ENCODE measurements at places on chromosomes 12 and 14.
A peak's percentile ranks its signal among the peaks of the same experiment; 100 is the strongest.

DNA sequence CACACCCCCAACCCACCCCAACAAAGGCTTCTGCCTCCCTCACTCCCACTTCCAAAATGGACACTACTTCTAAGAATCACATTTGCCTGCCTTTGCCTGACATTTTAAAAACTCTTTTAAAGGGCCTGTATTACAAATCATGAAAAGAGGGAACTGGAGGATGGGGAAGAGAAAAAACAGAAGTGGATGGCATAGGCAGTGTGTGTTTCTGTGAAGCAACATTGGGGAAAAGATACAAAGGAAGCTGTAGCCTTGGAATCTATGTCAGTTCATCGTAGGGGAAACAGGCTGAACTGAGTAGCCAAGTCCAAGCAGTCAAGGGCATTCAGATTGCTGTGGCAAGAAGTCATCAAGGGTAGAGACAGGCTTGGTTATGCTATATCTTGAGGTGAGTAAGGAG lies 273.9 kb downstream of the BTG1 start:
- no peak for DNase-seq

DNA sequence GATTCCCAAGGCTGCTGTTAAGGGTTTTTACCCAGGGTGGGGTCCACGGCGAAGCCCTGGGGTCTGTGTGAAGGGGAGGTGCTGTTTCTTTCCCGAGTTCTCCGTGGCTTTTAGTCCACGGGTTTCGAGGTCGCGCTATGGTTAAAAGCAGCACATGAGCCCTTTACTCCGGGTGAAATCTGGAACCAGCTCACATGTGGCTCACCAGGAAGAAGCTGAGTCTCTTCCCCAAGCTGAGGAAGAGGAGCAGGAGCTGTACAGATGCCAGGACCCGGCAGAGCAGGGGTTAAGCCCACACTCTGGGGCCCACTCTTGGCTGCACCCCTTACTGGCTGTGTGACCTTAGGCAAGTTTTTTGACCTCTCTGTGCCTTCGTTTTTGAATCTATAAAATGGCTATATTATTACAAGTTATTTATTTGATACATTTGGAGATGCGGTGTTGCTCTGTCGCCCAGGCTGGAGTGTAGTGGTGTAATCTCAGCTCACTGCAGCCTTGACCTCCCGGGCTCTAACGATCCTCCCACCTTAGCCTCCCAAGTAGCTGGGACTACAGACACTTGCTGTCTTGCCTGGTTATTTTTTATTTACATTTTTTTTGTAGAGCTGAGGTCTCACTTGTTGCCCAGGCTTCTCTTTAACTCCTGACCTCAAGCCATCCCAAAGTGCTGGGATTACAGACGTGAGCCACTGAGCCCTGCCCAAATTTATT lies 266.3 kb downstream of the AACS start:
- DNase-seq, result no peak

DNA sequence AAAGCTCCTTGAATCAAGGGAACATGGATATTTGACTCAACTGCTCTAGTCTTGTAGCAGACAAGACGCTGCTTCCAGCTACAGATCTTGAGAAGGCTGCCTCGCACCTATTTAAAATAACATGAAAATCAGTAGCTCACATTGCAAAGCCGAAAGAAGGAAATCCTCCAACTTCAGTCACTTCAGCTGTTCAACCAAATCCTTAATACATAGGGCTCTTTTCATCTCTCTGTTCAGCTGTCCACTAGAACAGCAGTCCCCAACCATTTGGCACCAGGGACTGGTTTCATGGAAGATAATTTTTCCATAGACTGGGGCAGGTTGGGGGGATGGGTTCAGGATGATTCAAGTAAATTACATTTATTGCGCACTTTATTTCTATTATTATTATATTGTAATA lies 1116.0 kb upstream of the TMEM132C start:
- DNase-seq, result no peak

DNA sequence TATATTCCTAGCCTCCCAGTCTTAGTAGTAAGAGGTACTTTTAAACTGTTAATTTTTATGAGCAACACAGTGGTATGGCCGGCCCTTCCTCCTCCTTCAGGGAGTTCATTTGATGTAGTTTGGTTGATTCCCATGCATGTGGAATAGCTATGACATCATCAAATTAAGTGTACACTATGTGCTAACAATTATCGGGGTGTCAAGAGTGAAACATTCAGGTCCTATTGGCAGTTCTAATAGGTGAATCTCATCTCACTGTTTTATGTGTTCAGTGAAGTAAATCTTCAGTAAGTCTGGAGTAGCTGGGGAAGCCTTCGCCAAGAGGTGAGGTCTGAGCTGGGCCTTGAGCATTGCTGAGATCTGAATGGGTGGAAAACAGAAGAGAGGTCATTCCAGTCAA lies 656.5 kb downstream of the DIO2 start:
- no peak for DNase-seq

DNA sequence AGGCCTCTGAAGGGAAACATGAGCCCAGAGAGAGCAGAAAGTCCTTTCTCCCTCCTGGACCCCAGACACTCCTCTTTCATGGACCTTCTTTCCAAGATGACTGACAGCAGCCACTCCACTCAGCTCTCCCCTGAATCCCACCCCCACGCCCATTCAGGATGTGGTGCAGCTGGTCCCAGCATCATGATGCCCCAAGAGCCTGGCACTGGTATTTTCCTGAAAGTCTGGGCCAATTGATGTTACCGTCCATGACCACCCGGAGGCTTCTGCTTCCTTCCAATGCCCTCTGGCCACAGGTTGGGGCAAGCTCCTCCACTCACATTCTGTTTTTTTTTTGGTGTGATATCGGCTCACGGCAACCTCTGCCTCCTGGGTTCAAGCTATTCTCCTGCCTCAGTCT lies 112.6 kb downstream of the CALM1 start:
- no peak for DNase-seq

GRCh38 chr12:66060163-66060907 lies 70.2 kb downstream of the LLPH start:
- no peak for DNase-seq

DNA sequence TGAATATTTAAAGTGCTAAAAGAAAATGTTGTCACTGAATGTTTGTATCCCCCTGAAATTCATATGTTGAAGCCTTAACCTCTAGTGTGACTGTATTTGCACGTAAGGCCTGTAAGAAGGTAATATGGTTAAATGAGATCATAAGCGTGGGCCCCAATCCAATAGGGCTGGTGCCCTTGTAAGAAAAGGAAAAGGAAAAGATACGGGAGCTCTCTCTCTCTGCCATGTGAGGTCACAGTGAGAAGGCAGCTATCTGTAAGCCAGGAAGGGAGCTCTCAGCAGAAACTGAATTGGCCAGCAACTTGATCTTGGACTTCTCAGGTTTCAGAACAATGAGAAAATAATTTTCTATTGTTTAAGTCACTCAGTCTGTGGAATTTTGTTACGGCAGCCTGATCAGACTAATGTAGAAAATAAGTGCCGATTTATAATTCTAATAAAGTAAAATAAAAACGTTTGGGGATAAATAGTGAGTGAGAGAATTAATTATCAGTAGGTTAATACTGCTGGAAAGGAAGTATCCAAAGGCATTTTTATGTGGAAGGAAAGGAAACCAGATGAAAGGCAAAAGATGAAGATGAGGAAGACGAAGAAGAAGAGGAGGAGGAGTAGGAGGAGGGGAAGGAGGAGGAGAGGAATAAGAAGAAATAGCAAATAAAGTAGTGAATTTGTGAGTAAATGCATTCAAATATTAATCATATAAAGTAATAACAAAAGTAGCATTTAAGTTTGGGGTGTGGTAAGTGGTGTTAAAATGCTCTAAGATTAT lies 188.5 kb upstream of the KRR1 start:
- DNase-seq, result no peak

DNA sequence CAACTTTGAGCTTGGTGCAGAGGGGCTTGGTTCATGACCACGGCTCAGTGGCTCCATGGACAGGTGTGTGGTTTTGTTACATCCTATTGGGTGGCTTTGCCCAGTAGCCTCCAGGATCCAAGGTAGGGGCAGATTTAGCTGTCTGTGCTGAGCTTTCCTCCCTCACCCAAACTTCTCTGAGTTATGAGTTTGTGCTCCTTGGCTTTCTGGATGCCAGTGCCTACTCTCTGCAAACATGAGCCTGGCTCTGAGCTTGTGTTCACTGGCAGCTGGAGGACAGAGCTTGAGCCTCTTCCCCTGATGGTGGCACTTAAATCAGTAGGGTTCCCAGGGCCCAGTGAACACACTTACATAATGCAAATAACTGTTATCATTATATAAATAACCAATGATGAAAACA lies 45.3 kb upstream of the HECTD1 start:
- DNase-seq, result no peak

GRCh38 chr14:38171197-38171596 lies 36.5 kb upstream of the SSTR1 start:
- DNase-seq, result no peak

GRCh38 chr12:1634590-1635191 lies 5.7 kb downstream of the WNT5B start:
- peak; percentile 68 for DNase-seq

- DNase-seq, result no peak
Measured at GRCh38 chr12:83261998-83262397, 575.3 kb downstream of the TMTC2 start.

DNA sequence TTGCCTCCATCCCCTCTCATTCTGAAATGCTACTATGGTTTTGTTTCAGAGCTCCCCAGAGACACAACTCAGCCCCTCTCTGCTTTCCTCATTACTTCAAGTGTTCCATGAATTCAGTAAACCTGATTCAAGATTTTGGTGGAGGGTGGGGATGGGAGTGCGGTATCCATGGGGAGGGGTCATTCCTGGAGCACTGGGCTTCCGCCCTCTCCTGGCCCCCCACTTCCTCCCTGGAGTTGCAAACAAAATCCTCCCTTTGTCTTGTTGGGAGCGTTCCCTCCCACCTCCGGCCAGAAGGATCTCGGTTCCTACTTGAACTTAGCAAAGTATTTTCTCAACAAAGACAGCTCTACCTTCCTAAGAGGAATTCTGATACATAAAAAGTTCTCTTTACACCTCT lies 71.8 kb upstream of the LTA4H start:
- DNase-seq, result no peak

- peak; percentile 36 for DNase-seq
Measured at GRCh38 chr12:57772429-57773322, at the start of gene EEF1AKMT3. EEF1AKMT3 (plus strand) TSS chr12:57772614; CDS start chr12:57772725, 111 bp downstream.

DNA sequence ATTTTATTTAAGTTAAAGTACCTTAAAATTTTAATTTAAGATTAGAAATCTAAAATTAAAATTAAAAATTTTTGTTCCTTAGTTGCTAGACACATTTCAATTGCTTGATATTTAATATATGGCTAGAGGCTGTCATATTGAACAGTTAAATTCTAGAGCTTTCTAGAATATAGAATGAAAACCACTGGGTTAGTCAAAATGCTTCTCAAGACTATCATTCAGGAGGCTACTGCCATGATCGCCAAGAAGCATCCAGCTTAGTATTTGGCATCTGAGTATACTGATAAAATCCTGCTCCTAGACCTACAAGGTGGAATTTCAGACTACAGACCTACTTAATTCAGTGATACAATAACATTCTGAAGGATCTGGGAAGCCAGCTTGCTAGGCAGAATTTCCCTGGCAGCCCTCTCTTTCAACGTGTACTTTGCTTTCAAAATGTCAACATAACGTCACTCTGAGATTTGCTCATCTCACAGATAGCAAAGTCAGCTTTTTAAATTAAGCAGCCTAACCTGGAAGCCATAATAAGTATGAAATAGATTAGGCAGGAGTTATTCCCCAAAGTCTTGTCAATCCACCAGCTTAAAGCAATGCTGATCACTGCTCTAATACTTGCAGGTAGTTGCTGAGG lies 525.8 kb downstream of the FSCB start:
- no peak for DNase-seq

- peak; percentile 24 for DNase-seq
Measured at GRCh38 chr14:77212943-77213678, 31.5 kb downstream of the TMEM63C start.

GRCh38 chr12:52584156-52584682 lies 10.6 kb upstream of the KRT74 start:
- no peak for DNase-seq

DNA sequence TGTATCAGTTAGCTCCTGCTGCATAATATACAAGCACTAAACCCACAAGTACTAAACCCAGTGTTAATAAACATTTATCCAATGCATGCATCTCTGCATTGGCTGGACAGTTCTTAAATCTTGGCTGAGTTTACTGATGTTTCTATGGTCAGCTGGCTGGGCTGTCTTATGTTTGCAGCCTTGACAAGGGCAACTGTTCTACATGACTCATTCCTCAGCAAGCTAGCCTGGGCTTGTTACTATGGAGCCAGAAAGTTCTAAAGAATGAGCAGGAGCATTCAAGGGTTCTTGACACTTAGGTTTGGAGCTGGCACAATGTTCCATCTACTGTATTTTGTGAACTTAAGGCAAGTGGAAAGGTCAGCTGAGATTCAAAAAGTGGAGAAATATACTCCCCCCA lies 199.1 kb downstream of the GLT1D1 start:
- DNase-seq, result no peak

GRCh38 chr12:126390969-126391566 lies 1325.8 kb downstream of the AACS start:
- no peak for DNase-seq

GRCh38 chr12:92012691-92013090 lies 133.0 kb downstream of the BTG1 start:
- no peak for DNase-seq

GRCh38 chr12:49388682-49389386 lies 21.6 kb downstream of the SPATS2 start:
- DNase-seq, result peak; percentile 63

DNA sequence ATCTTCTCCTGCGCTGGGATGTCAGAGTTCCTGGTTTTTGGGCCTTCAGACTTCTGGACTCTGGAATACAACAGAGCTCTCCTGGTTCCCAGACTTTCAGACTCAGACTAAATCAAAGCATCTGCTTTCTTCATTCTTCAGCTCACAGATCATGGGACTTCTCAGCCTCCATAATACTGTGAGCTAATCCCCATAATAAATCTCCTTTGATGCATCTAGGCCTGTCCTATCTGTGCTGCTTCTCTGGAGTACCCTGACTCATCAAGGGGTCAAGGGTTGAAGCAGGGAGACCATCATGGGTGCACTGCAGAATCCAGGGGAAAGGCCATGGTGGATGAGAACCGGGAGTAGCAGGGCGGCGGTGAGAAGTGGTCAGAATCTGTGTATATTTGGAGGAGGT lies 1094.1 kb upstream of the TMEM132C start:
- no peak for DNase-seq

GRCh38 chr12:94998326-94998725 lies 5.2 kb downstream of the NDUFA12 start:
- DNase-seq, result no peak

DNA sequence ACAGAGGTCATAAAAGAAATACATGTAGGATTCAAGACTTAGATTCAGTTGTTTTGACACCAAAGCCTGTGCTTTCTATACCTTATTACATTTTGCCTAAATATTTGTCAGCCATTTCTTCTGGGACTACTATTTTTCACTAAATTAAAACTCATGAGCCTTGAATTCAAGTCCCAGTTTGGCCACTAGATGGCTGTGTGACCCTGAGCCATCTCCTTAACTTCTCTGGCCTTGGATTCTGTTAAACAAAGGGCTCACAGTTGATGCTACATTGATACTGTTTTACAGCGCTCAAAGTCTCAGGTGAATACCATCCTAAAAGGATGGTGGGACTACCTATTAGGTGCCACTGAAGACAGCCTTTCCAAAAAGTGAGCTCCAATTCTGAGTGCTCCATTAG lies 39.6 kb upstream of the CCDC198 start:
- no peak for DNase-seq

- no peak for DNase-seq
Measured at GRCh38 chr12:105256011-105256410, 20.0 kb upstream of the APPL2 start.

GRCh38 chr12:108939594-108939993 lies 59.7 kb downstream of the DAO start:
- DNase-seq, result no peak
